ENCODE measurements at places on chromosomes 11 and 22. TPM values are rescaled to one million over a fixed set of nuclear protein-coding genes. Genes with fewer than 3 reads are reported as not detected.

- no peak overlapping the region for H3K27ac ChIP-seq
- no peak for DNase-seq
- no peaks in the 10 kb centered on the region for H3K4me1 ChIP-seq
- no peaks in the 10 kb centered on the region for H3K27me3 ChIP-seq
Observed at GRCh38 chr11:14158393-14158792, 195.9 kb downstream of the SPON1 start.

DNA sequence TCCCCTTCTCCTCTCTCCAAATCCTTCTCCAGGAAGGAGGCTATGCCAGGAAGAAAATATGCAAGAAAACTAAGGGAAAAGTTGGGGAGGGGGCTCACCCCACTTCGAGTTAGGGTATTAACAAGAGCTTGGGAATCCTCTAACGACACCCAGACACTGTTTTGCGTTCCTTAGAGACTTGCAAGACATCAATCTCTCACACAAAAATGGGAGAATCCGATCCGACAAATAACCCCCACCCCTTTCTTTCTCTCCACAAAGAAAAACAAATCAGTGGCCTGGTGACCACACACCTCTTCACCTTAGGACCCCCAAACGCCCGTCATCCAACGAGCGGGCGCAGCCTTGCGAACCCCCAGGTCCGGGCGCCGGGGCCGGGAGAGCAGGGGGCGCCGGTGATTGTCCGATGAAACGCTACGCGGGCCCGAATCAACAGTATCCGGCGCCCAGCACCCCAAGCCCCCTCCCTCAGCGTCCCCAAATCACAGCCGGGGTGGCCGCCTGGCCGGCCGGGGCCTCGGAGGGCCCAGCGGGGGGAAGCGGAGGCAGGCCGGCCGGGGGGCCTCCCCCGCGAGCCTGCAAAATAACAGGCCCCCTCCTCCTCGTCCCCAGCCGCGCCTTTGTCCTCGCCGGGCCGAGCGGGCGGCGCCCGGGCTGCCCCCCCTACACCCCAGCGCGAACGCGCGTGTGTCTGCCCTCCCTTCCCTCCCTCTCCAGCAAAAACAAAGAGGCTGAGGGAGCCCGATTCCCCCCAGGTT is 690 bp downstream of the CSNK1E start:
- H3K27me3 ChIP-seq: no peaks in the 10 kb centered on the region
- peaks cover 3% of the 10 kb centered on the region for H3K36me3 ChIP-seq
- H3K4me1 ChIP-seq: peaks cover 33% of the 10 kb centered on the region
- peak overlapping the region; percentile 87 for H3K27ac ChIP-seq
- H3K4me3 ChIP-seq: peak overlapping the region; percentile 96

- no peaks in the 10 kb centered on the region for H3K27me3 ChIP-seq
- no peaks in the 10 kb centered on the region for H3K36me3 ChIP-seq
- DNase-seq: peak; percentile 97
- peak overlapping the region; percentile 46 for H3K4me3 ChIP-seq
- H3K27ac ChIP-seq: peak overlapping the region; percentile 38
Observed at GRCh38 chr11:10735481-10736475, 15.3 kb upstream of the CTR9 start.

DNA sequence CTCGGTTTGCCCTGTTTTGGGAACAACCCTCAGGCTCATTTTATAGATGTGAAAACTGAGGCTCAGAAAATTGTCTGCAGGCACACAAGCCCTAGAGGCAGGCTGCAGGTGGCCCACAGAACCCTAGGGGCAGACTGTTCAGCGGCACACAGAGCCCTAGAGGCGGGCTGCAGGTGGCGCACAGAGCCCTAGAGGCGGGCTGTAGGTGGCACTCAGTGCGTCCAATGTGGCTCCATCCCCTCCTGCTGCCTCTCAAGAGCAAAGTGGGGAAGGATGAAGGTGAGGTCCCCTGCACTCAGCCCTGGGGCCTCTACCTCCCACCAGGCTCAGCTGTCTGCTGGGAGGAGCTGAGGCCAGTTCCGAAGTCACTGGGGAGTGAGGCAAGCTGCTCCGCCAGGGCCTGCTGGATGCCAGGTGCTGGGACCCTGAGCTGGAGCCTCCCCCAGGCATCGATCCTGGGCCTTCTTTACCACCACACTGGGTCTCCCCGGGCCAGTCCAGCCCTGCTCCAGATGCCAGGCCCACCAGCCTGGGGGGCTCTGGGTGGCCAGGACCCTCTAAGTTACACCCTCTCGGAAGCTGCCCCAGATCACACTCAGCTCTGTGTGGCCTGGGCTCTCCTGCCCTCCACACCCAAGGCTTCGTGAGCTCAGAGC is 2.3 kb downstream of the ACY3 start:
- H3K36me3 ChIP-seq: no peaks in the 10 kb centered on the region
- no peak overlapping the region for H3K27ac ChIP-seq
- no peak for DNase-seq
- H3K27me3 ChIP-seq: no peaks in the 10 kb centered on the region
- no peaks in the 10 kb centered on the region for H3K4me1 ChIP-seq

- H3K36me3 ChIP-seq: no peaks in the 10 kb centered on the region
- peak; percentile 82 for DNase-seq
- no peaks in the 10 kb centered on the region for H3K27me3 ChIP-seq
- H3K4me3 ChIP-seq: no peak overlapping the region
- H3K4me1 ChIP-seq: no peaks in the 10 kb centered on the region
- no peak overlapping the region for H3K27ac ChIP-seq
Observed at GRCh38 chr11:58963551-58964104, 24.3 kb downstream of the GLYATL1 start.

DNA sequence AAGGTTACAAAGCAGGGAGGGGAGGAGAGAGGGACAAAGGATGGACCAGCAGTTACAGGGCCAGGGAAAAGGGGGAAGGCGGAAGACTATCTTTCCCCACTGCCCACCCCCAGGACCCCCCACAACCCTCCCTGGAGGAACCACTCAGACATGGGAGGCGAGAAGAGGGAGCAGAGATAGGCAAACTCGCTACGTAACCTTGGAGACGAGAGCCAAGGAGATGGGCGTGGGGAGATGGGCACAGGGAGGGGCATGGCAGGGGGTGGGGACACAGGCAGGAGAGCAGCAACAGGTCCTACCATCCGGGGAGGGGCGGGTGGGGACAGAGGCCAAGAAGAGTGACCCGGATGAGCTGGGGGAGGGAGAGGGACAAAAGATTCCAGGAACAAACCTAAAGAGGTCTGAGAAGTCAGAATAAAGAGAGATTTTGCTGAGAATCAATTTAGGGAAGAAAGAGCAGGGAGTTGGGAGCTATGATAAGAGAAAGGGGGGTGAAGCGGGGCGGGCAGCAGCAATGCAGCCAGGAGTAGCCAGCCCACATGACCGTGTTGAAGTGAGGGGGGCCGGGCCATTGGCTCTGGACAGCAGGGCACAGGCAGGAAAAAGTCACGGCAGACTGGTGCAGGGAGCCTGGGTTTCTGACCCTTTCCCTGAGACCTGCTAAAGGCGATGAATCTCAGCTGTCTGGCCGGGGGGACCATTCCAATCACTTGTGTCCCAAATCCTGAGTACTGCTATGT is 128.4 kb downstream of the BUD13 start:
- no peak for DNase-seq
- no peaks in the 10 kb centered on the region for H3K36me3 ChIP-seq
- no peak overlapping the region for H3K4me3 ChIP-seq
- H3K27me3 ChIP-seq: no peaks in the 10 kb centered on the region

DNA sequence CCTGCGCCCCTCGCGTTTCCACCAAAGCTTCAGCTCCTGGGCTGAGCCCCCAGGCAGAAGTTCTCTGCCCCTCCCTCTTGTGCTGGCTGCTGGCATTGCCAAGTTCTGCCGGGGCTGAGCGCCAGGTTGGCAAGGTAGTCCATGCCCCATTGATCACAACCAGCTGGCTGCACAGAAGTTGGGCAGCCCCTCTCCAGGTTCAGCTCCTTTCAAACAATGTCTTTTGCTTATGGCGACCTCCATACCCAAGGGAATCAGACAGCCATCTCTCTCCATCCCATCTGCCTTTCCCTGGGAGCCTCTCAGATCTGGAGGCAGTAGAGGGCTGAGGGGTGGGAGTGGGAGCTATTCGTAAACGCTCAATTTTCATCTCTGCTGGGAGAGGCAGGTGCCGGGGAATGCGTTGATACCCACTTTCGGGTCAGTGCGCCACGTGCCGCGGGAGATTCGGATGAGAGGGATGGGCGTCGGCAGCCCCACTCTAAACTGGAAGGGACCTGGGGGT is 1.5 kb downstream of the ADAMTS8 start:
- H3K4me1 ChIP-seq: peaks cover 8% of the 10 kb centered on the region
- DNase-seq: no peak
- no peaks in the 10 kb centered on the region for H3K36me3 ChIP-seq
- peaks cover 60% of the 10 kb centered on the region for H3K27me3 ChIP-seq
- no peak overlapping the region for H3K4me3 ChIP-seq

DNA sequence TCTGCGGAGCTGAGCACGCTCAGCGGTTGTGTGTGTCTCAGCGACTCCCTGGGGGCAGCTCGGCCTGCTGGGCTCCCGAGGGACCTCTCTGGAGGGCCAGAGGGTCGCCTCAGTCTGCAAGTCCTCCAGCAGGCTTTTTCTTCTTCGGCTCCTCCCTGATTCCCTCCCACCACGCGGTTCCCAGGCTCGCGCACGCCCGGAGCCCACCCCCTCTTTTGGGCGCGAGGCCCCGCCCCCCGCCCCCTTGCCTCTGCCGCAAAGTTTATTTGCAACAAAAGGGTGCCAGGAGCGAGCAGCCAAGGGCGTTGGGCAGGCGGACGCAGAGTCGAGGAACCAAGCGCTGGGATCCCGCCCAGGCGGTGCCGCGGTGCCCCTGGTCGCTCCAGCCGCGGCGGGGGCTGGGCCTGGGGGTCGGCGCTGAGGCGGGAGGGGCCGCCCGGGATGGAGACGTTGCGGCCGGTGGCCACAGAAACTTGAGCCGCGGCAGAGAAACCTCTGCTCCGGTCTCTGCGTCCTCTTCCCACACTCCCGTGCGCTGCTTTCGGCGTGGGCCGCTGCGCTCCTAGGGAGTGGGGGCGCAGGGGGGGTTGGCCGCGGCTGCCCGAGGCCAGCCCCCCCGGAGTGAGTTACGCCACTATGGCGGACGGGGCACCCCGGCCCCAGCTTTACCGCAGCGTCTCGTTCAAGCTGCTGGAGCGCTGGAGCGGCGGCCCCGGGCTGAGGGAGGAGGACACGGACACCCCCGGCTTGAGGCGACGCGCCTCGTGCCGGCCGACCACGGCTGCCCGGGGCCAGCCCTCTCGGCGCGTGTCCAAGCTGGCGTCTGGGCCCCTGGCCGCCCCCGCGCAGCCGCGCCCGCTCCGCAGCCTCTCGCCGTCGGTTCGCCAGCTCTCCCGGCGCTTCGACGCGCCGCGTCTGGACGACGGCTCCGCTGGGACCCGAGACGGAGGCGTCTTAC is at the start of gene ARHGEF17:
Gene ARHGEF17, plus strand, starts transcription at position 274 of the 958 bp plus-strand sequence. Its CDS starts 363 bp downstream, at position 637.
- H3K4me1 ChIP-seq: peaks cover 12% of the 10 kb centered on the region
- peak within 1 kb of the TSS; percentile 95 for H3K27ac ChIP-seq
- no peaks in the 10 kb centered on the region for H3K27me3 ChIP-seq
- DNase-seq: peak; percentile 83
- peaks cover 13% of the 10 kb centered on the region for H3K36me3 ChIP-seq

- no peak overlapping the region for H3K4me3 ChIP-seq
- no peak for DNase-seq
- H3K4me1 ChIP-seq: no peaks in the 10 kb centered on the region
- H3K27me3 ChIP-seq: no peaks in the 10 kb centered on the region
- H3K27ac ChIP-seq: no peak overlapping the region
Observed at GRCh38 chr11:129705341-129705740, 110.3 kb upstream of the TMEM45B start.

- H3K36me3 ChIP-seq: peaks cover 15% of the 10 kb centered on the region
- DNase-seq: peak; percentile 98
- H3K4me3 ChIP-seq: peak overlapping the region; percentile 1
- H3K4me1 ChIP-seq: peaks cover 17% of the 10 kb centered on the region
- no peaks in the 10 kb centered on the region for H3K27me3 ChIP-seq
Observed at GRCh38 chr22:36383110-36383581, 4.6 kb downstream of the MYH9 start.

DNA sequence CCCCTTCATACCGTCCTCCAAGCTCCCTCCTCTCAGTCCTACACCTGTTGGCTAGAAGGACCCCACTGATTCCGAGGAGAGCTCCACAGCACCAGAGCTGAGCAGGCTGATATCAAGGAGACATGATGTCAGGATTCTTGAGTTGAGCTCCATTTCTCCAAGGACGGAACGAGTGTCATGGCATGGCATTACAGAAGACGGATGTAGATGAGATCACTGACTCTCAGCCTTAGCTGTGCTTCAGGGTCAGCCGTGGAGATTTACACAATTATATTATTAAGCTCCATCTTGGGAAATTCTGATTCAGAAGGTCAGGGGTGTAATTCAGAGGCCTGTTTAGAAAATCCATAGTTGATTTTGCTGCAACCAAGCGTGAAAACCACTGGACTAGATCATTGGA is 428.9 kb upstream of the B3GAT1 start:
- DNase-seq: no peak
- no peaks in the 10 kb centered on the region for H3K36me3 ChIP-seq
- no peak overlapping the region for H3K4me3 ChIP-seq
- no peaks in the 10 kb centered on the region for H3K27me3 ChIP-seq

DNA sequence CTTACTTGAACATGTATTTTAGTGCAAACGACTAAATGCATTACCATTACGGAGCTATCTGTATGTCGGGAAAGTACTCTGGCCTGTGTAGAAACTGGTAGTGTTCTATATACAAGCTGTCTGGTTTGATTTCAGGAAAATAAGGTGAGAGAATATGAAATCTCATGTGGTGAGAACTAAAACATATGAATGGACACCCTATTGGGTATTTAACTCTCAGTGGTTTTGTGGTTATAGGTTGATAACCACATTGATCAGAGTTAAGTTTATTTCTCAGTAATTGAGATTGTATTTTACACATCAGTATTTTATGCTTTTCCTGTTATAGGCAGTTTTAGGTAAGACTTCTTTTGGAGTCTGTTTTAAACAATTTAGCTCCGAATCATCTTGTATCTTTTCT is 10.4 kb downstream of the ANO5 start:
- H3K27ac ChIP-seq: no peak overlapping the region
- DNase-seq: no peak
- H3K4me3 ChIP-seq: no peak overlapping the region
- no peaks in the 10 kb centered on the region for H3K36me3 ChIP-seq

GRCh38 chr11:36233204-36233603 is 56.0 kb downstream of the COMMD9 start:
- no peaks in the 10 kb centered on the region for H3K27me3 ChIP-seq
- peak; percentile 35 for DNase-seq
- no peaks in the 10 kb centered on the region for H3K36me3 ChIP-seq
- H3K27ac ChIP-seq: no peak overlapping the region

- H3K4me1 ChIP-seq: peaks cover 3% of the 10 kb centered on the region
- H3K36me3 ChIP-seq: no peaks in the 10 kb centered on the region
- peaks cover 3% of the 10 kb centered on the region for H3K27me3 ChIP-seq
Observed at GRCh38 chr11:77136074-77136473, 8.0 kb downstream of the MYO7A start.

GRCh38 chr22:46145361-46145851 is 4.9 kb upstream of the PPARA start:
- no peak for DNase-seq
- H3K4me1 ChIP-seq: no peaks in the 10 kb centered on the region
- H3K27me3 ChIP-seq: peaks cover 38% of the 10 kb centered on the region
- no peaks in the 10 kb centered on the region for H3K36me3 ChIP-seq

Gene MIAT
- 10.2 TPM for total RNA-seq

Gene CHEK2
- total RNA-seq: 14.5 TPM

Gene RAG2
- not detected for total RNA-seq

Gene HPX
- 0.83 TPM for total RNA-seq

Gene BAIAP2L2
- 0.26 TPM for total RNA-seq

Gene MUC5AC
- total RNA-seq: not detected

Measured in fibroblast of lung (primary cell).